Upper lobe of left lung (tissue), 6 donors: ENCODE measurements at places on chromosomes 1 and 21.

- DNase-seq: no peak
These were observed 9.2 kb downstream of the VANGL1 start for GRCh38 chr1:115650961-115651360.

- no peak for DNase-seq
These were observed 37.7 kb downstream of the CSMD2 start for GRCh38 chr1:34127006-34128000.

GRCh38 chr1:204483791-204484190, 10.8 kb downstream of the PIK3C2B start:
- no peak for DNase-seq

GRCh38 chr1:226654046-226654667, 84.9 kb downstream of the ITPKB start:
- no peak for DNase-seq

DNA sequence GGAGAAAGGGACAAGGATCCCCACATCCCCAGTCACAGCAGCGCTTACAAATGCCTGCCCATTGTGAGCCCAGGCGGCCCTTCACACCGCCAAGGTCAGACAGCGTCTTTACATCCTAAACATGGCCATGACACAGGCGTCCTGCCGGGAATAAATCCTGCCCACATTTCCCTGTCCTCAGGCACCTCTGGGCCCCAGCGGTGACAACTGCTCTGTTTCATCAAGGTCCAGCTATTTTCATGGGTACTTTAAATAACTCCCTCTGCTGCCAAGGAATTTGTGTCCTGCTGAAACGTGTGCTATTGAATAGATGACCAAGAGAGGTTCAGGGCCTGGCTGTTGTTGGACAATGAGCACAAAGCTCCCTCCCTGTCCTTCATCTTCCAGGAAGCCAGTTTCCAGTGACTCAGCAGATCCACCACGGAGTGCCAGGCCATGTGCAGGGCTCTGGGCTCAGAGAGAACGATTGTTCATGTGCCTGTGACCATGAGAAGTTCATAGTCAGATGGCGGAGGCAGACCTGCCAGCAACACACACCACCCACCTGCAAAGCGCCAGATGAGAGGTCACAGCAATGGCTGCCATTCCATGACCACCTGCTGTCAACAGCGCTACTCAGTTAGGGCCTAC, 195.8 kb downstream of the MATN1 start:
- DNase-seq: no peak

DNA sequence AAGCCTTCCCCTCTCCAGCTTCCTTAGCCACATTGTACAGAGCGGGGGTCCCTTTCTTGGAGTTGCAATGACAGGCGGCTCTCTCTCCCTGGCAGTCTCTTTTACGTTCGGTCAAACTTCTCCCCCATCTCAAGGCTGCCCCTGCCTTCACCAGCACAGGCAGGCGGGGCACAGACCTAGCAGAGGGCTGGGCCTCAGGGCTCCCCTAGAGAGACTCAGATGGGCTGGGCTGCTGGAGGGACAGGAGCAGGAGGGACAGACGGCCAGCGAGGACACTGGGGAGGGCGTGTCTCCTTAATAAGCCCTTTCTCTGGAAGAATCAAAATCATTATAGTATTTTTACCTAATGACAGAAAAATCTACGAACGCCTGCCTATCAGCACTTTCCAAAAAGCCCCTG, 79.6 kb downstream of the CASZ1 start:
- no peak for DNase-seq

- DNase-seq: no peak
These were observed 2.2 kb downstream of the APP start for GRCh38 chr21:26168371-26168770.

- DNase-seq: no peak
These were observed 22.9 kb upstream of the MTF2 start for GRCh38 chr1:93056214-93056613.

DNA sequence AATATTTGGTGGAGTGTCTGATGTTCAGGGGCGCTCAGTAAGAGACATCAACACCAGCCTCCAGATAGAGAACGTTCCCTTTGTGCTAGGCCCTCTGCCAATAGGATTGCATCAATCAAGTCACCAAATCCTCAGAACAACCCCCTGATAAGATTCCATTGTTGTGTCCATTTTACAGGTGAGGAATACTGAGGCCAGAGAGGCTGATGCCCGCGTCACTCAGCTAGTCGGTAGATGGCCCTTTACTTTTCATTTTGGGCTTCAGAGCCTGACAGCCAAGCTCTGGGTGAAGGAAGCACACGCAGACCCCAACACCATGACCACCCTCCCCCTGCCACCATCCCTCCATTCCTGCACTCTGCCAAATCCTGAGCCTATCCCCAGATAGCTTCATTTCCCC, 406.2 kb downstream of the PTPRU start:
- no peak for DNase-seq

GRCh38 chr1:242147096-242147976, 148.4 kb upstream of the MAP1LC3C start:
- DNase-seq: no peak
